SK-MEL-5 (cell line): ENCODE measurements at places on chromosomes 12 and 14.

- DNase-seq: no peak
These were observed 3.1 kb downstream of the DYNLL1 start for GRCh38 chr12:120498870-120499515.

DNA sequence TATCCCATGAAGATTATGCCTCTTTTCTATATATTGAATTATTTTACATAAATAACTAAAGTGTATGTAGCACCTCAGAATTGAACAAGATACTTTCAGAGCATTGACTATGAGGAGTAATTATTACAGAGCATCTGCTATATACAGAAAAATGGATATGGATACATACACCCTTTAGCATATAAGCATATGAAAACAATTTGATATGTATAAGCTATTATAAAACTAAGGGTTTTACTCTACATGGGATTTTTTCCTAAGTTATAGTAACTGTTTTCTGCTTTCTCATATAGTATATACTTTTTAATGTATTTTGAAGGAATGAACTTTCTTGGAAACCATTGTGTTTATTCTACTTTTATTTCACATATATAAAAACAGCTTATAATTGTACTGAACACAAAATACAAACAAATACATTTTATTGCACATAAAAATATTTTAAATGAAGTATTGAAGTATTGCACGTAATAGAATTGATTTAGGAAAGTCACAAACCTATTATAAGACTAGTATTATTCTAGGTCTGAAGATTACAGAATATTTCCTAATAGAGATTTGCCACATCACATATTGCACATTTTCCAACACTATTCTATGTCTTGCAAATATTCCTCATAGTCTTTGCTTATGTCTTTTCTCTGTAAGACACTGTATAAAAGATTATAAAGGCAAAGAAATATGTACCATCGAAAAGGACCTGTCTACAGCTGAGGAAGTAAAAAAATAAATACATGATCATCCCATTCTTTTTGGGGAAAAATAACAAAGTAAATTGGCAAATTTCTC lies 8.4 kb downstream of the CD69 start:
- no peak for DNase-seq

DNA sequence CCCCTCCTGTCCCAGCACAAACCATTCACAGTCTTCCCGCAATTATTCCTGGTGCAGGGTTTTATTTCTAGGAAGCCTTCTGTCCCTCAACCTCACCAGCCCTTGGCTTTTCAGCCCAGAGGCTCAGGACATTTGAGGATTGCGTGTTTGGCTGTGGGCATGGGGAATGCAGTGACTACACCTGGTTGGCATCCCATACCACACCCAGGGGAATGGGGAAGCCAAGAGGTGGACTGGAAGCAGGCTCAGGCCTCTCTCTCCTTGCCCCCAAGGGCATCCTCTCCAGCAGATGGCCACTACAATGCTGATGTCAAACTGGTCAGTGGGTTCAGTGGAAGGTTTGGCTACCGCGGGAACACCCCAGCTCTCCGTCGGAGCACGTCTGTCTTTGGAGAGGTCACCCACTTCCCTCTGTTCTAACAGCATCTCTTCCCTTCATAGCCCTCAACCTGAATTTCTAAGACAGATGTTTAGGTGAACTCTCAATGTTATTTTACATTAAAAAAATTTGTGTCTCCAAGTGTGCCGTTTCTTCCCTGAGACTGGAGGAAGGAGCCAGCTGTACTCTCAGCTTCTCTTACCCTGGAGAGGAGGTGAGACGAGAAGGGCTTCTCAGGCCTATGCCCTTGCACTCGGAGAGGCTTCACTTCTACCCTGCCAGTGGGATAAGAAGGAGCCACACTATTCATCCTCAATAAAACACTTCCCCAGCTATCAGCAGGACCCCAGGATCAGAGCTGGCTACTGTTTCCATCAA lies 35.5 kb downstream of the DCAF4 start:
- no peak for DNase-seq

DNA sequence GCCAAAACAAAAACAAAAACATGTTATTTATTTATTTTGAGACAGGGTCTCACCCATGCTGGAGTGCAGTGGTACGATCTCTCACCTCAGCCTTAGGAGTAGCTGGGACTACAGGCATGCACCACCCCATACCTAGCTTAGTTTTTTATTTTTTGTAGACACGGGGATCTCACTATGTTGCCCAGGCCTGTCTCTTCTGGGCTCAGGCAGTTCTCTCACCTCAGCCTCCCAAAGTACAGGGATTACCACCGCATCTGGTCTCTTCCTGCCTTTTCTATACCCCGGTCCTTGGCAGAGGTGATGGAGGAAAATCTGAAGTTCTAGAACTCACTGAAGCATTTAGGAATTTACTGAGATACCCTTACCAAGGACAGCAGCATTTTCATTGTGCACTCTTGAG lies 6.8 kb upstream of the IRF2BPL start:
- DNase-seq: no peak

DNA sequence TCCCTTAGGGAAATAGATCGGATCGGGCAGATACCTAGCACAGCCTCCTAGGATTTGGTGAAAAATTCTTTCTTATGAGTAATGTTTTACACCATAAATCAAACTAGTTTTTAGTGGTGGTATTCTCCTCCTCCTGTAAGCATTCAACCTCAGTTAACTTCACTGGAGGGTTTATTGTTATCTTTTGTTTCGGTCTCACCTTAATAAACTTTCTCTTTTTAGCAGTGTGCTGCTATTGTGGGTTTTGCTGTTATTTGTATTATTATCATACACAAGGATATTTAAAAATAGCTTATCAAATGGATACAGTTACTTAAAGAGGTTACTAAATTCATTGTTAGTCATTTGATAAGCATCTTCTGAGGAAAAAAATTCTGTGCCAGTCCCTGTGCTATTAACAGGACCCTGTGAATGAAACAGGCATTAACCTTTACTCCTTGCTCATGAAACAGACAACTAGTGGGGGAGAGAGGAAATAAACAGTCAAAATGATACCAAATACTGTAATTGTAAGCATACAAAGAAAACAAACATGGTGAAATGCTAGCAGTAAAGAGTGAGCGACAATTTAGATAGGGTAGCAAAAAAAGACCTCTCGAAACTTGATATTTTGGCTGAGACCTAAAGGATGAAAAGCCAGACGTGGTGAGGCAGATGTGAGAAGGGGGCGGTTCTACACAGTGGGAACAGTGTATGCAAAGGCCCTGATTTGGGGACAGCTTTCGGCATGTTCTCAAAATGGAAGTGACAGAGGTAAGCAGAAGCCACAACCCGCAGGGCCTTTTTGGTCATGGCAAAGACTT lies 178.7 kb upstream of the SOX5 start:
- no peak for DNase-seq

- no peak for DNase-seq
These were observed 381.1 kb downstream of the FLRT2 start for GRCh38 chr14:85911044-85911443.

- DNase-seq: peak; percentile 28
These were observed 64.2 kb downstream of the ELK3 start for GRCh38 chr12:96258104-96258961.

DNA sequence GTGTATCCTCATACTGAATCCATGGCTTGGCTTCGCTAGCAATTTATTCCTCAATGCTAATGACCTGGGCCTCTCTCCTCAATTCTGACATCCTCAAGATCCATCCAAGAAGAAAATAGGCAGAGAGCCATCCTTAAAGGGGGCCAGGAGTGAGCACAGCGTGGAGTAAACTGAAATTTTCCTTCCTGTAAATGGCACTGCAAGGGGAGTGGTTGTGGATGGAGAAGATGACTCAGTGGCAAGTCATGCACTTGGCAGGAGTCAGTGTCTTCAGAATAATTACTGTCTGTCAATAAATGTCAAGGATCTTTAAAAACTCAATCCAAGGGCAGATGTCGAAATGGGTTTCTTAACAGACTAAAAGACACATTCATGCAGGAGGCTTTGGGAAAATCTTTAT lies 88.0 kb upstream of the TMEM132C start:
- DNase-seq: no peak

GRCh38 chr14:58866391-58866790 lies 228.6 kb downstream of the DACT1 start:
- no peak for DNase-seq

GRCh38 chr12:51676875-51677274 lies 85.8 kb downstream of the SCN8A start:
- DNase-seq: no peak

GRCh38 chr12:29241821-29242591 lies 92.9 kb downstream of the FAR2 start:
- peak; percentile 25 for DNase-seq

DNA sequence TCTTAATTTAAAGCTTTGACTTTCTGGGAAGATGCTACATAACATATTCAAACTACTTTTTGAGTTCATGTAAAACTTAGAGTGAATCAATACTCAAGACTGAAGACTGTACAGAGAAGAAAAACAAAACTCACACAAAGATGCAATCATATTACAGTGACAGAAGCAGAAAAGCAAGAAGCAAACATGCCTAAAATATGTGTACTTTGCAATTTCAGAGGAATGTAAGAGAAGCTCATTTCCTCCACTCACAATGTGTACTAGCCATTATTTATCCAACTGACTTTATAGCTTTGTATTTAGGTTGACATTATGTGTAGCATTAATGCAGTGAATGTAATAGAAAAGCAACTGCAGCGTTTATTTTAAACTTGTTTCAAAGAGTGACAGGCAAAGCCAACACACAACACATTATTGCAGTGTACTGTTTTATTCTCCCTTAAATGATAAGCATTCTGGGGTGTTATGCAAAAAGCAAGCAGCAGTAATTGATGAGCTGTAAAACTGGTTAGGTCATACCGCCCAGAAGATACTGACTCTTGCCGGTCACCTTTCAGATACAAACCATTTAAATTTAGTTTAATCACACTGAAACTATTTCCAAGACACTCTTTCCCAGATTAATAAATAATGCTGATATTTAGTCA lies 88.2 kb upstream of the PAWR start:
- DNase-seq: no peak

DNA sequence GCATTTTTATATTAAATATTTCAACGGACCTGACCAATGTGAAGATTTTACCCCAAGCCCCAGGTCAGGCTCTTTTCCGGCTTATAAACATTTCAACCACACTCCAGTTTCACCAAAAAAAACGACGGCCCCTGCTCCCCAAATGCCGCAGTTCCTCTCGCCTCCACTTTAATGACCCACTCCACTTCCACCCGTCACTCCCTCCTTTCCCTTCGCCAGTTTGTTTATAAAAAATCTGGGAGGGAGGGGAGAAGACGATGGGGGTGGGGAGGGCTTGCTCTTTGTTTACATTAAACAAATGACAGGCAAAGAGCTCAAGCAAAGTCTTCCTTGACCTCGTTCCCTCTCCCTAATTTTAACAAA lies 5.4 kb downstream of the SIX6 start:
- DNase-seq: peak; percentile 70

DNA sequence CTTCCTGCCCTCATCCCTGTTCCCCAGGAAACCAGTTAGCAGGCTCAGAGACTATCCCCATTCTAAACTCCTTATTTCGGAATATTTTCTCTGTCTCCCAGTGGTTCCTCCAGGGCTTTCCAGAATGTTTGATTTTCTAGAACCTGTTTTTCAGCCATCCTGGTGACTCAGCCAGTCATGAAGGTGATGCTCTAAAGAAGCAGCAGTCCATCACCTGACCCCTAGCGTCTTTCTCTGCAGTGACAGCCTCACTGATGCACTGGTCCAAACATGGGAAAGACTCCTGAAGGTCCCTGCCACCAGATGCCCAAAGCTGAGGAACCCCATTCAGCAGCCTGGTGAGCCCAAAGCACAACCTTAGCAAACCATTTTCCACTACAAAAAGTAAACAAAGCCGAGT lies 212.6 kb downstream of the PHETA1 start:
- DNase-seq: no peak

- no peak for DNase-seq
These were observed 68.3 kb upstream of the TBPL2 start for GRCh38 chr14:55508676-55509075.

DNA sequence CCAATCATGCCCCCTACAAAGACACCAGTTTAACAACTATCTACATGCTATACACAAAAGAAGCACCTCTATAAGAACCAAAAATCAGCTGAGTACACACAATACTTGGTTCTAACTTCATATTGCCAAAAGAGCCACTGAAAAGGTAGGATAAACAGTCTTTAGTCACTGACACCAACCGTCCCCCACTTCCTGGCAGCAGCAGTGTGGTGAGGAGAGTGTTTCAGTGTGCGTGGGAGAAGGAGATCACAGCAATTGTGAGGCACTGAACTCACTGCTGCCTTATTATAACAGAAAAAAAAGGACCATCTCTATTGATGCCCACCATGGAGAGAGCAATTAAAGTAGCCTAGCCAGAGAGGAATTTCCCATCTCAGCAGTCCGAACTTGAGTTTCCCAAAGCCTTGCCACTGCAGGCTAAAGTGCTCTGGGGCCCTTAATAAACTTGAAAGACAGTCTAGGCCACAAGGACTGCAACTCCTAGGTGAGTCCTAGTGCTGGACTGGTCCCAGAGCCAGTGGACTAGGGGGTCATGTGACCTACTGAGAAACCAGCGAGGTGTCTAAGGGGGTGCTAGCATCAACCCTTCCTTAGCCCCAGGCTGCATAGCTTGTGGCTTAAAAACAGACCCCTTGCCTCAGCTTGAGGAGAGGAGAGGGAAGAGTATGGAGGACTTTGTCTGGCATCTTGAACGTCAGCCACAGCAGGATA lies 37.1 kb upstream of the LMNTD1 start:
- no peak for DNase-seq

DNA sequence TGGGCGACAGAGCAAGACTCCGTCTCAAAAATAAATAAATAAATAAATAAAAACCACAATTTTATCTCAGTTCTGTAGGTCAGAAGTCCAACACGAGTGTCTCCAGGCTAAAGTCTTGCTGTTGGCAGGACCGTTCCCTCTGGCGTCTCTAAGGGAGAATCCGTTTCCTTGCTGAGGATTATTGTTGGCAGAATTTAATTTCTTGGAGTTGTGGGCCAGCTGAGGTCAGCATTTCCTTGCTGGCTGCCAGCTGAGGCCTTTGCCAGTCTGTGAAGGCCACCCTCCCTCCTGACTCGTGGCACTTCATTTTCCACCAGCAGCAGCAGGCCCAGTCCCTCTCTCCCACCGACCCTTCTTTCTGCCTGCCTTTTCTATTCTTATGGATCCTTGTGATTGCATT lies 17.2 kb downstream of the PSMC1 start:
- DNase-seq: no peak

DNA sequence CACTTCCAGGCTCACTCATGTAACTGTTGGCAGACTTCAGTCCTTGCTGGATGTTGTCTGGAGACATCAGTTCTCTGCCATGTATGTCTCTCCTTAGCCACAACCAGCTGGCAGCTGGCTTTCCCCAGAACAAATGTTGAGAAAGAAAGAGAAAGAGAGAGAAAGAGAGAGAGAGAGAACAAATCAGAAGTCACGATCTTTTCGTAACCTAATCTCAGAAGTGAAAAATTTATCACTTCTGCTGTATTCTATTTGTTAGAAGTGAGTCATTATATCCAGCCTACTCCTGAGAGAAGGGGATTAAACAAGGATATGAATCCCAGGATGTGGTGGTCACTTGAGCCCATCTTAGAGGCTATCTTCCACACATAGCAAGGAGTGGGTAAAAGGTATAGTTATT lies 101.2 kb downstream of the BTG1 start:
- no peak for DNase-seq
